Stimulated activated CD8-positive, alpha-beta memory T cell treated with anti-CD3 and anti-CD28 coated beads, Interleukin-4, amount 100 ng/mL, for 4 hours (primary cell): ENCODE measurements at places on chromosomes 2 and 18.

- no peak for DNase-seq
Observed at GRCh38 chr2:27781496-27781895, 10.0 kb downstream of the MRPL33 start.

DNA sequence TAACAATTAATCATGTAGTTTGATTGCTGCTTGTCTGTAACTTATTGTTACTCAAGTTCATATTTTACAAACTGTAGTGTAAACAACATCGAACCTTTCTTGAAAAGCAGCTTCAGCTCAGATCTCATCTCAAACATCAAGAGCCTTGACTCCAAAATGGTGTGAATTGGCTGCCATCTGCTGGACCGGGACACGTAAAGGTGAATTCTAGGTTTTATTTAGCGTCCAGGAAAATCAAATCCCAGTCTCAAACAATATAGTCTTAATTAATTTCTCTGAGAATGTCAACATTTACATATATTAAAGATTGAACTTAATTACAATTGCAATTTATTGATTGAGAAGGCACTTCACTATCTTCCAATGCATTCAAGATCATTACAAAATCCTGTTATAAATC is 453.0 kb downstream of the GALR1 start:
- DNase-seq = no peak

DNA sequence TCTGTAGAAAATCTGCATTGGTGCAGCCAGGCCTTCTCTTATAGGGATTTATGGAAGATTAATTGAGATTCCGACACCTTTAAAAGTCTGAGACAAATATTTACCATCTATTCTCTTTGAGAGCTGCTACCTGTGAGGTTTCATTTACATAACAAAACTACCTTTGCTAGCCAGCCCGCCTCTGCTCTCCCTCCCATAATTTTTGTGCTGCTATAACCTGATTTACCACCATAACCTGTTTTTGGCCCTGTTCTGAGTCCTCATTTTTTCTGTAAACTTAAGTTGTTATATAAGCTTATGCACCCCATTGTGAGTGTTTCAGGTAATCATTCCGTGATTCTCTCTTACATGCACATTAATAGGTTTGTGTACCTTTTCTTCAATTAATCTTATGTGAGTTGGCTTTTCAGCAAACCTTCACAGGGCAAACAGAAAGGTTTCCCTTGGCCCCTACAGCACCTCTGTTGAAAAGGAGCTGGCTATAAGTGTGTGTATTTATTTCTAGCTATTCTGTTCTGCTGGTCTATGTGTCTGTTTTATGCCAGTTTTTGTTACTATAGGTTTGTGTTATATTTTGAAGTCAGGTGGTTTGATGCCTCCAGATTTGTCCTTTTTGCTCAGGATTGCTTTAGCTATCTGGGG is 114.9 kb upstream of the XIRP2 start:
- DNase-seq = no peak

- DNase-seq = no peak
Observed at GRCh38 chr2:77999376-77999775, 477.2 kb upstream of the LRRTM4 start.

GRCh38 chr2:34110392-34110791 is 511.3 kb upstream of the FAM98A start:
- DNase-seq = no peak

GRCh38 chr18:48393170-48393569 is 16.0 kb downstream of the ZBTB7C start:
- no peak for DNase-seq

DNA sequence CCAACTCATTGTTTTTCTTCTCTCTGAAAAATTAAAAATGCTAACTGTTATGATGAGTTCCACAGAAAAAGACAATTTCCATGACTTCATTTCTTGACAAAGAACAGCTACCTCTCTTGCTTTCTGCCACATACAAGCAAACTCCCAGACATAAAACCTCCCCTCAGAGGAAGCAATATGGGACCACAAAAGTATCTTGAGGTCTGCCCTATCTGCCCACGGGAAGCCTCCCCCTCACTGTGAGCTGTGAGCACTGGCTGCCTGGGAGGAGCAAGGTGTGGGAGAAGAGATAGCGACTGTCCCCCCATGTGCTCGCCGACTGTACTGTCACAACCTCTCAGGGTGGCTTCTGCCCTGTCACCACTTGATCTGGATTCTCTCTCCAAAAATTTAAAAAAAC is 69.7 kb upstream of the NRP2 start:
- DNase-seq = peak; percentile 12

GRCh38 chr2:187615364-187615763 is 61.1 kb upstream of the TFPI start:
- DNase-seq = no peak

GRCh38 chr2:238308177-238308576 is 12.1 kb upstream of the TRAF3IP1 start:
- DNase-seq = no peak
